ENCODE measurements at places on chromosomes 4 and X. TPM values are rescaled to one million over a fixed set of nuclear protein-coding genes. Genes with fewer than 3 reads are reported as not detected.

Gene MGAT4D
- not detected for total RNA-seq

Gene KLF8
- 3.1 TPM for total RNA-seq

Gene CXorf49
- not detected for total RNA-seq

Gene TRO
- 6.8 TPM for total RNA-seq

Gene BMX
- 0.11 TPM for total RNA-seq

Gene SPANXA1
- not detected for total RNA-seq

Gene OTC
- not detected for total RNA-seq

Gene ATP8A1
- 1.6 TPM for total RNA-seq

Gene SHOX
- not detected for total RNA-seq

Gene TMPRSS11D
- under 0.01 TPM for total RNA-seq

Gene DNAJB14
- 42.2 TPM for total RNA-seq

Gene MAB21L2
- 0.12 TPM for total RNA-seq

Gene MAGEA12
- total RNA-seq, result not detected

Gene SPANXN4
- not detected for total RNA-seq

Gene SLC16A2
- 14.4 TPM for total RNA-seq

Gene AFP
- total RNA-seq, result 1.7 TPM

Gene TREX2
- 1.9 TPM for total RNA-seq

Gene SSX4
- total RNA-seq, result not detected

Gene PQBP1
- 61.5 TPM for total RNA-seq
